ENCODE measurements at places on chromosomes 4 and X.

GRCh38 chr4:82900066-82900410 is 497 bp upstream of the THAP9 start:
- no peak for DNase-seq

DNA sequence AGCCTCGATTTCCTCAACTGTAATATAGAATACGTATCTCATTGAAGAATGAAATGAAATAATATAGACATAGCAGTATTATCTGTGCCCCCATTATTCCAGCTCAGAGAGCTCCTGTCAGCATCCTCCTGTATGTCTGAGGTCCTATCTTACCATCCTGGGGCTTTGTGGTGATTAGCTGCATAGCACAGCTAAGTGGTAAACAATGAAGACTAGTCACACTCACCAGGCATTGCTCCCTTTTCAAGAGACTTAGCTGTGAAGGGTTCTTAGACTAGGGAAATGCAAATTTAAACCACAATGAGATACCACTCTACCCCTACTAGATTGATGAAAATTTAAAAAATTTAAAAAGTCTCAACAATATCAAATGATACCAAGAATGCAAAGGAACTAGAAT is 172.9 kb downstream of the SLC39A8 start:
- no peak for DNase-seq

DNA sequence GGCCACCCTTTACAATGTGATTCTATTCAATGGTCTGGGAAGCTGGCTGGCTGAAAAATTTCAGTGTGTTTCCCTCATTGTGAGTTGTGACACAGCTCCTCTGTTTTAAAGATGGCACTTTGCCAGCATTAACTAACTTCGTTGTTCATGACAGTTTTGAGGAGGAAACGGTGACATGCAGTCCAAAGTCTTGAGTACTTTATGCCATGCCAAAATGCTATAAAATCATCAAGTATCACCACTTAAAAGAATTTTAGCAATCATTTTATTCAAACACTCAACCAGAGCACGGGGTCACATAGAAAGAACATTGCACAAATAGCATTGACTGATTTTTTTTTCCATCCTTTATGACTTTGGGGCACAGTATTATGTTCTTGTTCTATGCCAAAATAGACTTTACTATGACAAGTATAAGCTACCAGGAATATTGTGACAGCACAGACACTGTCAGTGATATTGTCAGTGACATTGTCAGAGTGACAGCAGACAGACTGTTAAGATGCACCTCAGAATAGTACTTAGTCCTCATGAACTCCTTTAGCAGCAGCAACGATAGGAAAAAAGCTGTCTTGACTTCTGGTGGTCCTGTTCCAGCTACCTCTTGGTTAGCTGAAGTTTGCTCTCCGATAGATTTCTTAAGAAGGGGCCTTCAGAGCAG is 46.7 kb downstream of the CXCL13 start:
- no peak for DNase-seq

DNA sequence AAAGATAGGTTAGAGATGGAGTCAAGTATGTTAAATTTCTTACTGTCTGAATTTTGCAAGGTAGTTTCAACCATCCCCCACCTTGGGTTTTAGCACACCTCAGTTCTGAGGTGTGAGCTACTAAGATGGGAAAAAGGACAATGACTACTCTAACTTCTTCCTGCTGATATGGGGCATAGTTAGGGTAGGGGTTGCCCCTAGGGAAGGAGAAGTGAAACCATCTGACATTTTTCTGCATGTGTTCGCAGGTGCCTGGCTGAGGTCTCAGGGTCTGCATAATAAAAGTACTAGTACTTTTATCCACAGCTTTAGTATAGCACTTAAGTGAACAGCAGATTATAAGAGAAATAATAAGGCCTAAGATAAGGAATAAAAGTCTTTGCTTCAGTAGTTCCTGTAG is 129.5 kb upstream of the CYSLTR1 start:
- no peak for DNase-seq

DNA sequence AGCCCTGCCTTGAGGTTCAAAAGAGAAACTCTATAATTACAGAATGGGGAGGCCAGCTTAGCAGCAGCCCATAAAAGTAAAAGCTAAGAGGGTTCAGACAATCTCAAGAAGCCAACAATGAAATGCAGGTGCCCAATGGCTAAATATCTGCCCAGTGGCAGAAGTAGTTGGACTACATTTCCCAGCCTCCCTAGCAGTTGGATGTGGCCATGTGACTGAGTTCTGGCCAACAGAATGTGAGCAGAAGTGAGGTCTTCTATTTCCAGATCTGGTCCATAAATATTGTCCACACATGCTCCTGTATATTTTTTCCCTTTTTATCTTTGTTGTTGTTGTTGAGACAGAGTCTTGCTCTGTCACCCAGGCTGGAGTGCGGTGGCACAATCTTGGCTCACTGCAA is 127.9 kb upstream of the NHS start:
- no peak for DNase-seq

- DNase-seq = no peak
Measured at GRCh38 chrX:96982161-96982560, 98.5 kb downstream of the RPA4 start.

GRCh38 chrX:66191563-66191962 is 27.5 kb downstream of the HEPH start:
- DNase-seq = no peak

GRCh38 chrX:47571215-47571614 is 10.2 kb downstream of the ARAF start:
- DNase-seq = no peak

DNA sequence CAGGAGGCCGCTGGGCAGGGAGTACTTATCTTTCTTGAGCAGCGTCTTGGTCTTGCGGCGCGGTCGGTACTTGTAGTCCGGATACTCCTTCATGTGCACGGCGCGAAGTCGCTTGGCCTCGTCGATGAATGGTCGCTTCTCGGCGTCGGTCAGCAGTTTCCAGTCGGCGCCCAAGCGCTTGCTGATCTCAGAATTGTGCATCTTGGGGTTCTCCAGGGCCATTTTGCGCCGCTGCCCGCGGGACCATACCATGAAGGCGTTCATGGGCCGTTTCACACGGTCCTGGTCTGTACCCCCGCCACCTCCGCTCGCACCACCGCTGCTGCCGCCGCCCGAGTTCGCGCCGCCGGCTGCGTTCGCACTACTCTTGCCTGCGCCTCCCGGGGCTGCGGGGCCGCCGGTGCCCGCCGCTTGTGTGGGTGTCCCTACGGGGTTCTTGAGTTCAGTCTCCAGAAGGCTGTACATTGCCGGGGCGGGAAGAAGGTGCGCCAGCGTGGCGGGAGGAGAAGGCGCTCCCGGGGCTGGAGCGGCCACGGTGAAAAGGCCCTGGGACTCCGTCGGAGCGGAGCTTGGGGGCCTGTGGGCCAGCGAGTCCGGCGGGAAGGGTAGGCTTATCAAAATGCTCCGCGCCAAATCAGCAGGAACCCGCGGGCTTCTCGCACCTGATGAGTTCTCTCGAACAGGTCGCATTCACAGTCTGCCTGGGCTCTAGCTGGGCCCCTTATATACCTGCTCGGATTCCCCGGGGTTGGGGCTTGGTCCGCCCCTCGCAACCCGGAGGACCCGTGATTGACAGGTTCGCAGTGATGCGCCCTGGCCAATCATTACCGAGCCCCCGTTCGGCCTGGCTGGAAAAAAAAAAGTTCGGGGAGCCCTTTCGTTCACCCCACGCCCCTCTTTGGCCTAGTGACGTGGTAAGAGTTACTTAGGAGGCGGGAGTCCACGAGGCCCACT is at the start of gene SOX3:
Gene SOX3 (minus strand): TSS at position 699 of the 954 bp plus-strand sequence. CDS start 9 bp downstream, at position 690.
- DNase-seq = no peak

GRCh38 chr4:131091896-131092295 is 1995.9 kb downstream of the C4orf33 start:
- DNase-seq = no peak

- no peak for DNase-seq
Measured at GRCh38 chr4:8759987-8760386, 111.7 kb downstream of the HMX1 start.

- no peak for DNase-seq
Measured at GRCh38 chr4:13534344-13535063, 9.8 kb downstream of the NKX3-2 start.

GRCh38 chrX:40853004-40853815 is 117.9 kb upstream of the MED14 start:
- DNase-seq = no peak

- DNase-seq = no peak
Measured at GRCh38 chr4:188412499-188412898, 273.3 kb downstream of the TRIML1 start.

DNA sequence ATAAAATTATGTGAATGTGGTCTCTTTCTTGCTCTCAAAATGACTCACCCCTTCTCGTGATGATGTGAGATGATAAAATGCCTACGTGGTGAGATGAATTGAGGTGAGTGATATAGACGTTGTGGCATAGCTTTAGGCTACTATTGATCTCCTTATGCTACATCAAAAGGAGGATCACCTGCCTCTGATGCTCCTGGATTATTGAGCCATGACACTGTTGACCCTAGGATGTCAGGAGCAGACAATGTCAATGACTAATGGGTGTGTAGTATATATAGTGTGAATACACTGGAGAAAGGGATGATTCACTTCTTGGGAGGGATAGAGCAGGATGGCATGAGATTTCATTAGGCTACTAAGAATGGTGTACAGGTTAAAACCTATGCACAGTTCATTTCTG is 210.7 kb upstream of the PRPS2 start:
- no peak for DNase-seq

DNA sequence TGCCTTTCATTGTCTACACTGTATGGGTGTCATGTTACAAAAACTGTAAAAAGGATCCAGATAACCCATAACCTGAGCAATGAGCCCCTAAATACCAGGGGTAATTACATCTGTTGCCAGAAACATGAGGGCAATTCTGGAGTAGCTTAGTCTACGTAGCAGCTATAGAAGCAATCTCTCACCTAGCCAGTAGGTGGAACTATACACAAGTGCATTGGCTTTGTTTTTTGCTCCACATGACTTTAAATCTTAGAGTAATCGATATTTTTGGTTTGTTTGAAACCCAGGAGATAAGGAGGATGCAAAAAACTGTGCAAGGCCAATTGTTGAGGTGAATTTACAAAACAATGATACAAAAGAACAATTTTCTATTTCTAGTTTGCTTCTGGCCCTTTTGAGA is 57.5 kb downstream of the GPR82 start:
- no peak for DNase-seq

- no peak for DNase-seq
Measured at GRCh38 chr4:7530082-7530481, 95.4 kb upstream of the PSAPL1 start.

GRCh38 chr4:136219592-136220125 is 1312.6 kb downstream of the PCDH18 start:
- no peak for DNase-seq

DNA sequence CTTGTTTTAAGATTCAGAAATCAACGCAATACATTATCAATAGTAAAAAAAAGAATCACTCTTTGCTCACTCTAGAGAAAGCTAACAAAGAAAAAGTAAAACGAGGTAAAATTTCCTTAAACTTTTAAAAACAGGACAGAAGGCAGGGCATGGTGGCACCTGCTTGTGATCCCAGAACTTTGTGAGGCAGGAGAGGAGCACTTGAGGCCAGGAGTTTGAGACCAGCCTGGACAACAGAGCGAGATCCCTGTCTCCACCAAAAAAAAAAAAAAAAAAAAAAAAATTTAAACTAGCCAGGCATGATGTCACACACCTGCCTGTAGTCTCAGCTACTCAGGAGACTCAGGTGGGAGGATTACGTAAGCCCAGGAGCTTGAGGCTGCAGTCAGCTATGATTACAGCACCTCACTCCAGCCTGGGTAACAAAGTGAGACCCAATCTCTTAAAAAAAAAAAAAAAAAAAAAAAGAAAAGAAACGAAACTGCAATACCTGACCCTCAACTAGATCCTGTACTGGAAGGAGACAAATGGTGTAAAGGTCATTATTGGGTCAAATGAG is 3.5 kb downstream of the CCNI start:
- DNase-seq = no peak

DNA sequence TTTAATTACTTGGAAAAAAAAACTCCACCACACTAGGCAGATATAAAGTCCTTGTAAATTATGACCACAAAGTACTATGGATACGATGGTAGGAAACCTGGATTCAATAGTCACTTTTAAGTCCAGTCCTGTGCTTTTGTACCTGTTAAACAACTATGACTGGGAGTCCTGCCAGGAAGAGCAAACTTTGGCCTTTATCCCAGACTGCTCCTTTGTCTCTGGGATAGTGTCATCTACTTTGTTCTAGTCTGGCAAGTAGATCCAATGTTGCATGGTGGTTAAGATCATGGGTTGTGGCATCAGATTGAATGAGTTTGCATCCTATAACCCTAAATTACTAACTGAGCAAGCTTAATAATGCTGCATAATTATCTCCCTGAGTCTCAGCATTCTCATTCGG is 175.3 kb upstream of the FGF13 start:
- DNase-seq = no peak

GRCh38 chrX:120301960-120302359 is 9.3 kb downstream of the TMEM255A start:
- DNase-seq = no peak

- DNase-seq = no peak
Measured at GRCh38 chrX:153200462-153200861, 21.4 kb downstream of the MAGEA1 start.

Data from activated naive CD4-positive, alpha-beta T cell (primary cell).